ENCODE measurements at places on chromosomes 5 and 9.

GRCh38 chr5:96317945-96318344 lies 115.1 kb downstream of the PCSK1 start:
- DNase-seq = no peak

DNA sequence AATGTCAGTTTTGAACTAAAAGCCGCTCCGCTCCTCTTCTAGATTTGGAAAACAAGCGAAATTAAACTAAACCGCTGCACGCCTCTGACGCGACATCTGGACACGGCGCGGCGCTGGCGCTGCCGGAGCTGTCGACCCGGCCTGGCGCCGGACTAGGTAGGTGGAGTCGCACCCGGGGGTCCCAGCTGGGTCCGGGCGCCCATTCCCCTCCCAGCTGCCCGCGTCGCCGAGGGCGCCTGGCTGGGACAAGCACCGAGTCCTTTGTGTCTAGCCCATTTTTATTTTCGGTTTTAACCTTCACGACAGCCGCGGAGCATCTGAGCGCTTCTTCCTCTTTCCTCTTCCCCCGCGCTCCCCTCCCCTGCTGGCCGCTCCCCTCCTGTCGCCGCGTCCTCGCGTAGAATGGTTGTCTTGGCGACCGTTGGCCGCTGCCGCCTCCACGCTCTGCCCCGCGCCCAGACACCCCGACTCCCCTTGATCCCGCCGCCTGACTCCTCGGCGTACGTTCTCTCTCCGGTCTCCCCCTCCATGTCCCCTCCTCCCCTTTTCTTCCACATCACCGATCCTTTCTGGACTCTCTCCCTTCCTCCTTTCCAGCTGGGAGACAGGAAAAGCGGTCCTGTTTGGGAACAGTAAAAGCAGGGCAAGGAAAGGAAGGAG lies 545 bp downstream of the CDKN2B-AS1 start:
- DNase-seq = no peak

- no peak for DNase-seq
These were observed 70.4 kb downstream of the TEX10 start for GRCh38 chr9:100282388-100282719.

- DNase-seq = no peak
These were observed 45.1 kb downstream of the KIAA1958 start for GRCh38 chr9:112531666-112532282.

DNA sequence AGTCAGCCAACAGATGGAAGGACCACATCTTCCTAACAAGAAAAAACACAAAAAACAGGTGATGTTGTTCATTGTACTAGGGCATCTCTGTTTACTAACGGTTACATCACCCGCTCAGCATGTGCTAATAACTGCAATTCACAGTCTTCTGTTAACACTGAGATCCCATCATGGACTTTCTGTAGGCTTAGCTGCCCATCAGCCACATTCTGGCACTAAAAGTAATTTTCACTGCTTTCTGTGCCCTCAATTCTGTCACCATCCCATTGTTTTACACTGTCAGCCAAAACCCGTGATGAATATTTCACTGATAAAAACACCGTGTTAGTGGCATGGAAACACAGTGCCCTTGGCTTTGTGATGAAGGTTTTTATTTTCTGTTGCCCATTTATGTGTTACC lies 64.6 kb downstream of the CAST start:
- no peak for DNase-seq

- DNase-seq = no peak
These were observed 80.3 kb upstream of the CCDC152 start for GRCh38 chr5:42676362-42676761.

GRCh38 chr9:82495884-82496777 lies 507.6 kb downstream of the SPATA31D1 start:
- no peak for DNase-seq

DNA sequence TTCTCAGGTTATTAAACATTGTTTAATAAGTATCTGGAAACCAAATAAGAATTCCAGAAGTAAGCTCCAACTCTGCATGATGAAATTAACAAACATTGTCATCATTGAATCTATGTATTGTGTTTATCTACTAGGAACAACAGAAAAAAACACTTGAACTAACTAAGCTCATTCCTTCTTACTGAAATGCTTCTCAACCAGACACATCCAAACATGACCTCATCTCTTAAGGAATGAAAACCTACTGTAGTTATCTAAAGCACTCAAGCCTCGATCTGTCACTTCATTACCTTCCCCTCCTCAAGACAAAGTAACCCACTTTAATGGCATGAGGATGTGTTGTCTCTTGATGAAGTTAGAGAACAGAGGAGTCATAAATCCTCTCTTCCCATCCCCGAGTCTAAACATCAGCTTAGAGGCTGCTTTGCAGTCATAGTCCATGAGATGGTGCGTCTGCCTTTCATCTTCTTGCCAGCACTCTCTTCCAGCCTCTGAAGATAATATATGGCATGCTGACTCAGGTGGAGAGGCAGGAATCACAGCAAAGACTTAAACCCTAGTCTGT lies 86.5 kb downstream of the CEMIP2 start:
- DNase-seq = no peak

DNA sequence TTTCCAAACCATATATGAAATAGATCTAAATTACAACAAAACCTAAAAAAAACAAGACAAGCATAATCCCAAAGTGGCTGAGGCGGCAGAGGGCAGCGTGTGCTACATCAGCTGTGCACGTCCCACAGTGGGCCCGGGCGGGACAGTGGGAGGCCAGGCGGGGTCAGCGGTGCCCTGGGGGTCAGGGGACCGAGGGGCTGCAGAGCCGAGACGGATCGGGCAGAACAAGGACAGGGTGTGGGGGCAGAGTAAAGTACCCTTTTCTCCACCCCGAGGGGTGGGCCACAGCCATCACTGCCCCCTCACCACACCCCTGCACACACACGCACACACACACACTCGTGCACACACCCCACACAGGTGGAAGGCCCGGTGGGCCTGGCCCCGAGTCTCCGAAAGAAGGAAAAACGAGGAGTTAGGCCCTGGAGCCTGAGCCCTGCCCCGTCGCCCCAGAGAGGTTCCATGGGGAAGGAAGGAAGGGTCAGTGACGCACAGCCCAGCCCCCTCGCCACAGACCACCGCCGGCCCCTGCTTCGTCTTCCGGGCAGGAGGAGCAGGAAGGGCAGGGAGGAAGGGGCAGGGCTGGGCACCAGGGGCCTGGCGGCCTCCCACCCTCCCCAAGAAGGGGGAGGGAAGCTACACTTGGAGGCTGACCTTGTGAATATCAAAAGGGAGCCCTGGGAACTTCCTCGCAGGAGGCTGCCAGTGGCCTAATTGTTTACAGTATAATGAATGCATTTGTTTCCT lies 49.6 kb upstream of the UBAC1 start:
- no peak for DNase-seq

DNA sequence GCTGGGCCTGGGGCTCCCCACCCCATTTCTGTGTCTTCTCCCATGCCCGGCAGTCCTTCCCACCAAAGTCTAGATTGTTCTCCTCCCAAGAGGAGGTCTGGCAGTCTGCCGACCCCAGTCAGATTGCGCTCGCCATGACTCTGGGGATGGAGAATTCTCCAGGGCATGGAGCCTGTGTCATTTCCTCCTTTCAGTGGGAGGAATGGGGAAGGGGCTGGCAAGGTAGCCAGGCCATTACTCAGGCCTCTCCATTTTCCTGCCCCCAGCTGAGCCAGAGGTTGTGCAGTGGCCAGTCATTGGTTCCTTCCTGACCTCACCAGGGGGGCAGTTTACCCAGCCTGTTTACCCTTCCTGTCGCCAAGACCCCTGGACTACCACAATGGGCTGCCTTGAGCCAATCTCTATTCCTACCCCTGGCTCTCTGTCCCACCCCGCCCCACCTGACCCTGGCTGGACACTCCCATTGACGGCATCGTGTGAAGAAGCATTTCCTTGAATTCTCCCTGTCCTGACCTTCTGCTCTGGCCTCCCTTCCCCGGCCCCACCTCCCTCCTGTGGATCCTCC lies 628 bp downstream of the SYNPO start:
- no peak for DNase-seq

DNA sequence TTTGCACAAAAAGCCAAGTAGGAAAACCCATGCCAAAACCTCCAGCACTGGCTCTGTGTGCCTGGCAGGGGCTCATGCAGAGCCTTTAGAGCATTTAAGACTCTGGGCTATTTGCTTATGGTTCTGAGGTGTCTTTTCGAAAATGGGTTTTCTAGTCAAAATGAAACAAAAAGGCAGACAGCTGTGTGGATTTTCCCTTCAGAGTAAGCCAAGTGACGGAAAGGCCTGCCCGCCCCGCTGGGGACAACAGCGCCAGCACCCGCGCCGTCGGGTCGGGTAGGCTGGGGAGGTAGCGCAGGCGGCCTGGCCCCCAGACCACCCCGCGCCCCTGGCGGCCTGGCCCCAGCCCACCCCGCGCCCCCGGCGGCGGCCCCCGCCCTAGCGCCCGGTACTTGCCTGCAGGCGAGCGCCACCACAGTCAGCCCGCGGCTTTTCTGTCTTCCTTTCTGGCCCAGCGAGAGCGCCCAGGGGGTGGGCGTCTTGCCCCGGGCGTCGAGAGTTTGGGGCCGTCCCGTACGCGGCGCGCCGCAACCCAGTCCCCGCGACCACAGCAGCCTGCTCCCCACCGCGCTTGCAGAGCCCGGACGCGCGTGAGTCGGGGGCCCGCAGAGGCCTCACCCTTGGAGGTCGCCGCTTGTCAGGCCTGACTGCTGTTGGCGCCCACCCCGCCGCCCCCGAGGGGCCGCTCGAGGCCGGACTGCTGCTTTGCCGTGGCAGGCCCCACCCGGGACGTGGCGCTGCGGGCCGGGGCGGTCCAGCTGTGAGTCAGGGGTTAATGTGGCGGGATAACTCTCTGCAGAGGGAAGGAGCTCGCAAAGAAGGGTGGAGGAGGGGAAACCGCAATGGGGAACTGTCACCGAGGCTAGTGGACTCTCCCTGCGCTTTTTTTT lies at the start of gene TICAM2:
Gene TICAM2 (minus strand): TSS at position 779 of the 890 bp plus-strand sequence. CDS start 21,223 bp downstream, outside the sequence.
- no peak for DNase-seq

Data from D721Med (cell line).